ENCODE measurements at places on chromosomes 5 and 9.

DNA sequence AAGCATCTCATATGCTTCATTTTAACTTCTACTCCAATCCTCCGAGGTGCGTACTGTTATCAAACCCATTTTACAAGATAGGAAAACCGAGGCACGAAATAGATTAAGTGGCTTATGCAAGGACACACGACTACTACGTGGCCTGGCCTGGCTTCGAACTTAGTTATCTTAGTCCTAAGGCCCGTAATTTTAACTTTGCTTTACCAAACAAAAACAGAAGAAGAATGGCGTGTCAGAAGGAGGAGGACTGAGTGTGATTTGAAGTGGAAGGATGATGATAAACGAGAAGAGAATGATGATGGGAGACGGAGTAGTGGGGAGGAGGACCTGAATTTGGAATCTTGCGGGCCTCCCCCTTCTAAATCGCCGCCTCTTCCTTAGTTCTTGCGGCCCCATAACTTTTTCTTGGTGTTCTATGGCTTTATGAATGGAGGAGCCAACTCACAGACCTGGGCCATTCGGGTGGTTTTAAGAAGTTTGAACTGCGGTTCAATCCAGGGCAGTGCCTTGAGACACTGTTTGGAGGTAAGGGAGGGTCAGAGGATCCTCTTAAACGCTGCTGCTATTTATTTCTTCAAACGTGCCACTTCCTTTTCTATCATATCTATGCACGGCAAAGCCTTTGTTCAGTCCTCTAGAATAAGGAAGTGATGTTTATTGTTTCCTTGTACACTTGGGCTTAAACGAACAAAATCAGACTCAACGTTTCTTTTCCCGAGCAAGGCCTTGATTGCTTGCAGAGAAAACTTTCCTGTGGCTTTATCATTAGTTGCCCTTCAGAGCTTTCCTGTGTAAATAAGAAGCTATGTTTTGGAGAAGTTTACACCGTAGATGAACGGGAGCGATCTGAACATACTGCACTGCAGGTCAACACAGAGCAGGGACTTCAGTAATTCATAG is 795 bp downstream of the CNOT8 start:
- peak; percentile 29 for DNase-seq

DNA sequence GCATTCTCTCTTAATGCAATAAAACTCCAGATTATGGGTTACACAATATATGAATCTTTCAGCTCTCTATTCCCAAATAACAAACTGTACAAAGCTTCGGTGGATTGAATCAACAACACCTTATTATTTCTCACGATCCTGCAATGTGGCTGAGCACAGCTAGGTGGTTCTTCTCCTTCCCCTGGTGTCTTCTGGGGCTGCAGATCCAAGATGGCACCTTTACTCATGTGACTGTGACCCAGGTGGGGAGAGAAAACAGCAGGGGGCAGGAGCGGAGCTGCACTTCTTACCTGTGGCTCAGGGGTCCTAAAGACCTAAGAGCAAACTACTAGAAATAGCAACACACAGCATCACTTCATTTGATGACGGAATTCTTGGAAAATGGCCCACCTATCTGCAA is 233.1 kb downstream of the IRX1 start:
- no peak for DNase-seq

- no peak for DNase-seq
These were observed 14.5 kb downstream of the FRMD3 start for GRCh38 chr9:83523684-83524083.

DNA sequence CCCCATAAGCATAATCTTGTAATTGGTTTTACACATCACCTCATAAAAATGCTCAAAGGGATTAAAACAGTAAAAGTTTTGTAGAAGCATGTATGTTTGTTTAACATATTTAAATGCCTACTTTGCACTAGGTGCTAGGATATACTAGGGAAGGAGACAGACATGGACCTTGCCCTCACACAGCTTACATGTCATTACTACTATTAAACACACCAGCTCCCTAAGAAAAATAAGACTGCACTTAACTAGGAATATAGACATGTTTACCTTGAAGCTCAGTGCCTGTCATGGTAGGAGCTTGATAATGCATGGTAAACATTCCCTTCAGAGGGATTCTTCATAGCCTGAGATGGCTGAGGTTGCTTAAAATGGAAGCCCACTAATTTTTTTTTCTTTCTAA is 6.2 kb downstream of the SHLD3 start:
- no peak for DNase-seq

DNA sequence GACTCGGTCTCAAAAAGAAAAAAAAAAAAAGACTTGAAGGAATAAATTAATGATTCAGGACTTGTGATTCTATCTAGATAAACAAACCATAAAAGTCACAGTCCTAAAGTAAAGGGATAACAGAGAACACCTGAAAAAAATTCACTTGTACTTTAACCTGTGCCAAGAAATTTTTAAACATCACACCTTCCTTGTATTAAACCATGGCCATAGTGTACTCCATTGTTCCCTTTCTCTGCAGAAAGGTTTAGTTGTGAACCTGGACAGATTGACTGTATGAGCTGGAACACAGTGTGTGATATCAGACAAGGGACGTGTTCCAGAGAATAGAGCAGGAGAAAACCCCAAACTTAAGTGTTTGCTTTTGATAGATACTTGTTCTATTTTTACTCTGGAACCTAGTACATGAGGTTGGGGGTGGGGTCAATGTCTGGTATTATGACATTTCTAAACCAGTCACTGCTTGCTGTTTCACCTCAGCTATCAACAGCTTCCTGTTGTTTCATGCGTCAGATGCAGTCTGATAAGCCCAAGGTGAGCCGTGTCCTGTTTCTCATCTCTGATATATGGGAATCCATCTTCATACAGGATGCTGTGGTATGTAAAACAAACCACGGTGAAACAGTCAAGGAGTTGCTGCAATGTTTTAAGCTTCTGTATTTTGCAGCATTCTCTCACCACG is 62.5 kb upstream of the ITGA1 start:
- peak; percentile 30 for DNase-seq

DNA sequence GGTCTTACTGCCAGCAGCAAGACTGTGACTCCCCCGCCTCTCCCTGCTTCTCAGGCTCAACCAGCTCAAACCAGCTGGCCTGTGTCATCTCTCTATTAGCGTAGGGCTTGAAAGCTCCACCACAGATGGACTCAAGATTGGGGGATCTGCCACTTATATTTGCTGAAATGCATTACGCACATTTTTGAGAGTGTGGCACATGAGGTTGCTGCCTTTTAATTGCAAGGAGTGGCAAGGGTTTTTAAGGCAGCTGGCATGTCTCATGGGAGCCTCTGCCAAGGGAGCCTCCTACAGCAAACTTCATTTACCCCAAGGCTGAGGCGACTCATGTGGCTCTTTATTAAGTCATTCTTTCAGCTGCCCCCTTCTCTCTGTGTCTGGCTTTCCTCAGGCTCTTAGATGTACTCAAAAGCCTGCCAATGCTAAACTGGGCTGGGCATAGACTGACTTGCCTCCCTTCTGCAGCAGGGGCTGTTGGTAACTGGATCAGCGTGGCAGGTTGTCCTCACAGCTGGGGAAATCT is 219.3 kb downstream of the SMARCA2 start:
- no peak for DNase-seq

- DNase-seq = peak; percentile 35
These were observed 22.2 kb upstream of the ZBTB34 start for GRCh38 chr9:126838055-126838811.

- DNase-seq = no peak
These were observed 45.5 kb upstream of the SLC2A8 start for GRCh38 chr9:127351182-127352166.

- DNase-seq = no peak
These were observed 33.3 kb upstream of the RAD23B start for GRCh38 chr9:107249665-107250285.

DNA sequence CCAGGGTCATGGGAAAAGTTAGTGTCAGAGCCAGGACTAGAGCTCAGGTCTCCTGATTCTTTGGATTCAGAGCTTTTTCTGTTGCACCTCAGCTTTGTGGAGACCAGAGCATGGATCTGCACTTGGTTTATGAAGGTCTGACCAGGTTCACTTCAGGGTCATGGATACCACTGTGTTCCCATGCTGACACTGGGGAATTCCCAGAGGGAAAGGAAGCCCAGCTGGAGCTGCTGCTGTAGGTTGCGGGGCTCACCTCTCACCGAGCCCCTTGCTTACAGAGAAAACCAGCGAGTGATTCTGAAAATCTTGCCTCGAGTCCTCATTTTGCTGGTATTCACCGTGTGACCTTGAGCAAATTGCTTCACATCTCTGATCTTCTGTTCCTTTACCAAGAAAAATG is 83.0 kb downstream of the RGS3 start:
- no peak for DNase-seq

- peak; percentile 89 for DNase-seq
These were observed 52.4 kb downstream of the AHRR start for GRCh38 chr5:373710-374602.

DNA sequence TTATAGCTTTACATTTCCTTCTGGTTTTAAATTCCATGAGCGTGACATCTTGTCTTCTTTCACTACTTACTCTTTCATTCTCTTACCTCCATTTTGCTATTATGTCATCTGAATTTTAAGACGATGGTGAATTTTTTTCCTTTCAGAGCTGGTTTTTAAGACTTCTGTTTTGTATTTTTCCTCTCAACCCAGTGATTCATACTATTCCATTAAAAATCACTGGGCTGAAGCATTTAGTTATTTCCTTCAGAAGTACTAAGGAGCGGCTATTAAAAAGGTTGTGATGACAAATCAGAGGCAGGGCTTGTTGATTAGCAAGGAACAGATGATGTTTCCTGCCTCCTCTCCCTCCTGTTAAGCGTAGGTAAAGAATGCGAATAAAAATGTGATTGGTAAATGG is 16.5 kb downstream of the AGXT2 start:
- no peak for DNase-seq

- DNase-seq = no peak
These were observed 31.4 kb upstream of the TMOD1 start for GRCh38 chr9:97470076-97470475.

DNA sequence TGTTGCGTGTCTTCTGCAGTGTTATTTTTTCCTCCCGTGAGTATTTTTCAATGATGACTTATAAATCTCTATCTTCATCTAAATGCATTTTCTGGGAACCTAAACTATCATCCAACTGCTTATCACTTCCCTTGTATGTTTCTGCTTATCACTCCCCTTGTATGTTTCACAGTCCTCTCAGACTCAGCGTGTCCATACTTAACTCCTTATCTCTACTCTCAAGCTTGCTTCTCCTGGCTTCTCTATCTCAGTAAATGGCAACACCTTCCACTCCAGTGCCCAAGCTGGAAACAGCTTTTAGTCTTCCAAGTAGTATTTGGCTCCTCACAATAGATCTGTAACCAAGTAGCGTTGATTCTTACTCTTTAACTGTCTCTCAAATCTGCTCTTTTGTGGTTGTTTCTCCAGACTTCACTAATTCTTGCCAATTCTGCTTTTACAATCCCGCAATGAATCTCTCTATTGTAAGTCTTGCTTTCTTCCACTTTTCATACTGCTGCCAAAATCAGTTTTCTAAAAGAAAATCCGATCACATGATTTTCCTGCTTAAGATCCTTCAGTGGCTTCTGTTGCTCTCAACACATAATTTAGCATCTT is 33.8 kb upstream of the TXNDC8 start:
- no peak for DNase-seq

- no peak for DNase-seq
These were observed 66.6 kb upstream of the GARNL3 start for GRCh38 chr9:127197861-127198430.

DNA sequence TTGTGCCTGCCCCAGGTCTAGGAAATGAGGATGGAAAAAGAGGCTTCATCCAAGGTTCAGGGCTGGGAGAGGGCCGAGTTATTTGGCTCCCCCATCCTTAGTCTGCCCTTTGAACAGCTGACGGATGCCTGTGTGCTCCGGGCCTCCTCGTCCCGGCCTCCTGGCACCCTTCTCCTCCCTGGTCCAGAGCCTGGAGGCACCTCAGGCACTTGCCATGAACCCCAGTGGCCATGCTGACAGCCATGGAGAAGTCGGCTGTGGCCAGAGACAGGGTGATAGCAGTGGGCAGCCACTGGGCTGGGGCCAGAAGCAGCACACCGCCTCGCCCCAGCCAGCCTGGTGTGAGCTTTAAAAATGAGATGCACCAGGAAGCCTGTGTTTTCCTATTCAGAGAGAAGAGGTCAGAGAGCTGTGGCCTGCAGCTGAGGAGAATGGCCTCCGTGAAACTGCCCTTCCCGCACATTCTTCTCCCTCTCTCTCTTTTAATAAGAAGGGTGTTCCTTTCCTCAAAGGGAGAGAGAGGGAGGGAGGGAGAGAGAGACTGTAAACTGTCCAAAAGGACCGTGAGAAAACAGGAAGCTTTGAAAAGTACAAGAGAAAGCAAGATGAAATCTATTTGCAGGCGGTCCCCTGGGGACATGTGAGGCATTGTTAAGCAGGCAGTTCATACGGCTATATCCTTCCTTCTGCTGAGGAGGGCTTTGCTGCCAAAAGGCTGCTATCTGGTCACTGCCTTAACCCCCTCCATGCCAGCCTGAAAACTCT is 55.3 kb downstream of the ZNF366 start:
- DNase-seq = peak; percentile 60

DNA sequence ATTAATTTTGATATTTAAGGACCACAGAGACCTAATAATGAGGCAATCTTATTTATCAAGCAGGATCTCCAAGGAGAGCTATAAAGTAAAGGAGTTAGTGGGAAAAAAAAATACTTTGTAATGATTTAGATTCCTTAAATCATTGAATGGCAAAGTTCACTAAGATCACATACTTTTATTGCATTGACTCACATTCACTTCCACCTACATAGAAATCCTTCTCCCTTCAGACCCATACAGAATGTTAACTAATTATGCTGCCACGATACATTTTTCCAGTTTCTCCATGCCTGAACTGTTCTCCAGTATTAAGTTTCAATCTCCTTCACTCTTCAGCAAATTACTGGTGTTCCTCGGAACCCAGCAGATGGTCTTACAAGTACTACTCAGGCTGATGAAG is 388.7 kb downstream of the EFNA5 start:
- DNase-seq = no peak

DNA sequence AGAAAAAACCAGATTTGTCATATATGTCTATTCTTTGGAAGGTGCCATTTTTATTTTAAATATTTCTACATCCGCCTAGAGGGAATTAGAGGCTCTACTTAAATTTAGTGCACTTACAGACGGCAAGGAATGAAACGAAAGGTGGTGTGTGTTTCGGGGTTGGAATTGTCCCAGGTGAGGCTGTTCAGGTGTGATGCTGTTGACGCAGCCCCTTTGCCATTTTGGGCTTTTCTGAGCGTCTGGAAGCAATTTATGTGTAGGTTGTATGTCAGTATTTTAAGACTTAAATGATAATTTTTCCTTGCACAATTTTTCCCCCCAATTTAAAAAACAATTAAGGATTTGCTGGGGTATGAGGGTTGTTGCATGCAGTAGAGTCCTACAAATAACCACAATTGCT is 2.0 kb downstream of the TENT4A start:
- DNase-seq = no peak

DNA sequence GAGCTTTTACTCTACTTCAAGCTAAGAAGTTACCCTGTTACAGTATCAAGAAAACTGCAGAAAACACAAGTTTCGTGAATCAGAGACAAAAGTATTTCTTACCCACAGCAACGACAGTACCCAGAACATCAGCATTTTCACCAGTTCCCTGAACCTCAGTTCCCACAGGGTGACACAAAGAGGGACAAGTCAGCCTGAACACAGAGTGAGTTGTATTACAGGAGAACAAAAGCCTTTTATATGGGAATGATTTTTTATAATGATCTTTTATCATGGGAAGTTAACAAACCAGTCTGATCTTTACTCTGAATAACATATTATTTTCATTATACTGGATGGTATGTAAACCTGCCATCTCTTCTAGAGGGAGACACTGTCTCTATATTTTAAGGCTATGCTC is 139.0 kb upstream of the ITGA1 start:
- DNase-seq = no peak

GRCh38 chr5:81537905-81538547 is 144.1 kb upstream of the ACOT12 start:
- DNase-seq = no peak

GRCh38 chr5:65978251-65978650 is 51.9 kb downstream of the ERBIN start:
- no peak for DNase-seq

Data from GM06990 (cell line).